ENCODE measurements at places on chromosomes 7 and 10. TPM values are rescaled to one million over a fixed set of nuclear protein-coding genes. Genes with fewer than 3 reads are reported as not detected.

The CFAP43 gene
- total RNA-seq: 0.27 TPM

The ATRNL1 gene
- total RNA-seq: 4.9 TPM

- no peak for DNase-seq
These were observed 14.2 kb downstream of the SLC29A3 start for GRCh38 chr10:71333129-71333887.

DNA sequence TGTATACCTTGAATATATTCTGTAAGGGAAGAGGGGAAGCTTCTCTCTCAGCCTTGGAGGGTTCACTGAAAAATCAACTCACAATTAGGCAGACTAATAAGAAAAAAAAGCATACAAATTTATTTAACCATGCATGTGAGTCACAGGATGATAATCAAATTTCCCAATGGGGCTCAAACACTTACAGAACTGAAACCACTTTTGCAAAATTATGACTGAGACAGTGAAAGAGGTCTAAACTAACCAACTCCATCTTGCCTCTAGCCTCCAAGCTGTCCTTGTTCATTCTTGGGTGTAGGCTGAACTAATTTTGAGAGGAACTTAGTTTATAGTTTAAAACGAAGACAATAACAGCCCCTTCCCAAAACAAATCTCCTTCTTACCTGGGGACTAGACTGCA lies 618.3 kb upstream of the AUTS2 start:
- DNase-seq: no peak

Measured in H4 (cell line).